ENCODE measurements at places on chromosomes 12 and 14.
A peak's percentile ranks its signal among the peaks of the same experiment; 100 is the strongest.

GRCh38 chr12:15701631-15702156 lies 87.5 kb downstream of the EPS8 start:
- no peak for DNase-seq

- no peak for DNase-seq
These were observed 19.4 kb downstream of the PLCZ1 start for GRCh38 chr12:18718462-18718861.

DNA sequence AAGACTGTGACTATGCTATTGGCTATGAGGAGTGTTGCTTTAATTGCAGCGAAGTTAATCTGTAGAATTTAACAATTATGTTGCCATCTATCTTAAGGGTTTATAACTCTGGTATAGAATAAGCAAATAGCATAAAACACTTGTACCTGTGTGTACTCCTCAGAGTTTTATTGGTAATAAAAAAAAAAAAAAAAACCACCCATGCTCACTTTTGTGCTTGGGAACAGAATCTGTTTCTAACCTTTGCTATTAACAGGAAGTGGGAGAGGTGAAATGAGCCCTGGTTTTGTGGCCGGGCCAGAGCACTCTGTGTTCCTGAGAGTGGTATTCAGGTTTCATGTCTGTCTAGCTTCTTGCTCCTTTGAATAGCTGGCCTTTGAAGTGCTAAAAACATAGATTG lies 53.1 kb downstream of the PDE3A start:
- DNase-seq, result no peak

DNA sequence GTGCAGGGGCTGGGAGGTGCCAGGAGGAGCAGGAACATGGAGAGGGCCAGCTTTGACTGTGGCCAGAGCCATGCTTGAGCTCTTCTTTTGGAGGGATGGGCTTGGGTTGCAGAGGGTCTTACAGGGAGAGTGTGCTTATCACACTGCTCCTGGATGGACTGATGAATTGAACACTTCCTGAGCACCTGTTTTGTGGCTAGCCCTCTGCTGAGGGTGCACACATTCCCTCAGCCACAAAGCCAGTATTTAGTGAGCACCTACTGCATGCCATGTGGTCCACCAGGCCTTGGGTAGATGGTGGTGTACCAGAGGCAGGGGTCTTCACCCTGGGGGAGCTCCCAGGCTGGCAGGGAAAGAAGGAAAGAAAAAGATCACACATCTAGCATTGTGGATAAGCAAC lies 118.9 kb downstream of the SLC25A47 start:
- DNase-seq, result no peak

DNA sequence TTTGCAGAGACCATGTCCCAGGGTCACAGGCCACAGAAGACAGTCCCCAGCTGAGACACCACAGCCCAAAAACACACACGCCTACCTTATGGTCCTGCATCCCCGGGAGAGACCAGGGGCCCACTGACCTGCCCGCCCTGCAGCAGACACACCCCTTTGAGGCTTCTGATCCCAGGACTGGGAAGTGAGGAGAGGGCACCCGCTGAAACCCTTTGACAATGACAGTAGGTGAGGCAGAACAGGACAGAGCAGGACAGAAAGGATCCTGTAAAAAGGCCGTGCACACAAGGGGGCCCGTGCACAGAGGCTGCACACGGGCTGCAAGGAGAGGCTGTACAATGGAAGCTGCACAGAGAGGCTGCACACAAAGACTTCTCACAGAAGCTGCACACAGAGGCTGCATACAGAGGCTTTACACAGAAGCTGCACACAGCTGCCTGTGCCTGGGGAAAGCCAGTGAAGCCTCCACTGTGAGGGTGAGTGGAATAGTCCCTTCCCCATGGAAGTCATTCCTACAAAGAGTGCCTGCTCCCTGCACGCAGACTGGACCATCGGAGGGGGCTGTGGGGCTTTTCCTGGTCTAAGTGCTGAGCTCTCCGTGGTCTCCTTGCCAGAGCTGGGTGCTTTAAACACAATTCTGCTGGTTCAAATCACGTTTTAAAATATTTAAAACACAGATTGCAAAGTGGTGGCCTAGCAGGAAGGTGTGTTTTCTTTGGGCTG lies 16.6 kb upstream of the SFSWAP start:
- DNase-seq, result peak; percentile 12

DNA sequence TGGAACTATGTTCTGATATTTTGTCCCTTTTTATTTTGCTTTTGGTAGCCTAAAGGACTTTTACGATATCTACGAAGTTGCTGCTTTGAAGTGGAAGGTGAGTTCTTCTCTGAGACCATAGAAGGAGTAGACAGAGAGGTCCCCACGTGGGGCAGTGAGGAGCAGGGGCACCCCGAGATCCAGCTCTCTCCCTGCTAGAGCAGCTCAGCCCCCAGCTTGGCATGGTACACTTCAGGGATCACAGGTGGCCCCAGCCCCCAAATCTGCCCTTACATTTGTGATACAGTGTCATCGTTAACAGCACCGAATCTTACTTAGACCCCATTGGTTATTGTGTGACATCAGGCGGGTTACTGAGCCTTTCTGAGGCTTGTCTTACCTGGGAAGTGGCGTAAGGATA lies 56.8 kb downstream of the SLC8B1 start:
- DNase-seq, result no peak

- peak; percentile 20 for DNase-seq
These were observed 890 bp downstream of the SPTLC2 start for GRCh38 chr14:77615361-77616132.

- no peak for DNase-seq
These were observed 139.1 kb downstream of the MED13L start for GRCh38 chr12:116138364-116138763.

DNA sequence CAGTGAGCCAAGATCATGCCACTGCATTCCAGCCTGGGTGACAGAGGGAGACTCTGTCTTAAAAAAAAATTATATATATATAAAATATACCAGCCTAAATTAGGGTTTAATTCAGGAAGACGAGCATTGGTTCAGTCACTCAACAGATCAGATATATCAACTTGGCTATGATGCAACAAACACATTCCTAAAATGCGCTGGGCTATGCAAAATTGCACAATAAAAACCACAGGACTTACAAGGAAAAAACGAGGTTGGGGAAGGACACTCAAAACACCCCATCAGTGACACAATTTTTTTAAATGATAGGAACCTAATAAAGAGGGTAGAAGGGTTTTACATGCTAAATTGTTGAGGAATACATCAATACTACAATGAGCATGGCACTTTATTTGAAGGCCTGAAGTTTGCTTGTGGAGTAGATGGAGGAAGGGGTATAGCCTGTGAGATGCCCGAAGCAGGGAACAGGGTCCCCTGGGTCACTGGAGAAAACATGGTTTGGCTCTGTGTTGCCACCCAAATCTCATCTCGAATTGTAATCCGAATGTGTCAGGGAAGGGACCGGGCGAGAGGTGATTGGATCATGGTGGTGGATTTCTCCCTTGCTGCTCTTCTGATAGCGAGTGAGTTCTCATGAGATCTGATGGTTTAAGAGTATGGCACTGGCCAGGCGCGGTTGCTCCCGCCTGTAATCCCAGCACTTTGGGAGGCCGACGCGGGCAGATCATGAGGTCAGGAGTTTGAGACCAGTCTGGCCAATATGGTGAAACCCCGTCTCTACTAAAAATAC lies 71.2 kb downstream of the TNFAIP2 start:
- no peak for DNase-seq

GRCh38 chr12:6222078-6222654 lies 22.0 kb downstream of the CD9 start:
- DNase-seq, result no peak

- DNase-seq, result no peak
These were observed 2.7 kb downstream of the JDP2 start for GRCh38 chr14:75430526-75430925.

GRCh38 chr12:38745601-38746000 lies 159.8 kb downstream of the CPNE8 start:
- DNase-seq, result no peak

DNA sequence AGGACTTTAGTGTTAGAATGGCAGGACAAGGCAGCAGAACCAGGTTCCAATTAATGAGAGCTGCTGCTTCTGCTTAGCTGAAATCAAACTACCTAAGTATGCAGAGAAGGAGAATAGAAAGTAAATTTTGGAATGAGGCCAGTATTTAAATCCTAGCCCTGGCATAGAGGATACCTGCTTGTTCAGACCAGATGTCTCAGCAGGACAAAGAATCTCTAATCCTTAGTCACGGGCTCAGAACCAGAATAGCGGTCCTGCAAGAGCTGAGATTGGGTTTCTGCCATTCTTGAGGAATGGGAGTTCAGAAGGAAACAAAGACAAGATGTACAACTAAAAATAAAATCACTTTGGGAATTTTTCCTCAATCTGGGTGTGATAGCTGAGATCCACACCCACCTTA lies 550.8 kb upstream of the TMEM132C start:
- no peak for DNase-seq

DNA sequence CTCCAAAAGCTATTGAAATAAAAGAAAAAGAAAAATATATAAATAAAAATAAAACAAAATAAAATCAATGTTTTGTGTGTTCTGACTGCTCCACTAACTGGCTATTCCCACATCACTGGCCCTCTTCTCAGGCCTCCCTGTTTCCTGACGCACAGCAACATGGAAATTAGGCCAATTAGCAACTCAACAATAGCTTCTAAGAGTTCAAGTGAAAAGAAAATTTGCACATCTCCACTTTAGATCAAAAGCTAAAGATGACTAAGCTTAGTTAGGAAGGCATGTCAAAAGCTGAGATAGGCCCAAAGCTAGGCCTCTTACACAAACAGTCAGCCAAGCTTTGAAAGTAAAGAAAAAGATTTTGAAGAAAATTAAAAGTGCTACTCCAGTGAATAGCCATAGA lies 200.8 kb downstream of the DUSP6 start:
- no peak for DNase-seq

DNA sequence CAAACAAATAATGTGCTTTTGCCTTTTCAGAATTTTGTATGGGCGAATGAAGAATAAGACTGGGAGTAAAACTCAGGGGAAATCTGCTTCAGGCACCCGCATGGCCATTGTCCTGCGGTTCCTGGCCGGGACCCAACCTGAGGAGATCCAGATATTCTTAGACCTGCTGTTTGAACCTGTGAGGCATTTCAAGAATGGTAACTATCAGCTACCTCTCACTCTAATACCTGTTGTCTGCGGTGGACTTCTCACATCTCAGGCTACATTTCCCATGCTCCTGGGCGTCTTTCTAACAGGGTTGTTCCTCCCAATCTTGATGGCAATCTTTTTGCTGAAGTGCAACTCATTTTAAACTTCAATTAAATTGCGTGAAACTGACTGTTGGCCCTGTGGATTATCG lies 47.1 kb downstream of the UTP20 start:
- no peak for DNase-seq
